ENCODE measurements at places on chromosomes 11 and 22.

GRCh38 chr11:32433914-32434355 is 1.4 kb downstream of the WT1 start:
- DNase-seq = no peak

GRCh38 chr11:62411524-62411923 is 7.3 kb upstream of the SCGB1A1 start:
- DNase-seq = no peak

GRCh38 chr11:122045181-122045586 is 70.8 kb downstream of the BLID start:
- no peak for DNase-seq

DNA sequence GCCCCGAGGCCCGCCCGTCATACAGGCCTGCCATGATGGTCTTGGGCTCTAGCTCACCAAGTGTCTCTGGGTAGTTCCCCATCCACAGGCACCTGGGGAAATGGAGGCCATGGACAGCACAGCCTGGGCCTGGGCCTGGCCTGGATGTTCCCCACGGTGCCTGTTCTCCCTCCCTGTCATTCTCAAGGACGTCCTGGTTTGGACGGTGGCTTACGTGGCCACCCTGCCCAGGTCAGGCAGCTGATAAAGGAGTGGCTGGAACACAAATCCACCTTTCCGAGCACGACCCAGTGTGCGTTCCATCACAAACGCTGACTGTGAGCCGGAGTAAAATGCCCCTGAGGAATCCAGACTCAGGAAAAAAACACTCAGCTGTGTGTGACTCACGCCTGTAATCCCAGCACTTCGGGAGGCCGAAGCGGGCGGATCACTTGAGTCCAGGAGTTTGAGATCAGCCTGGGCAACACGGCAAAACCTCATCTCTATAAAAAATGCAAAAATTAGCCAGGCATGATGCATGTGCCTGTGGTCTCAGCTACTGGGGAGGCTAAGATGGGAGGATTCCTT is 41.2 kb upstream of the TESMIN start:
- no peak for DNase-seq

DNA sequence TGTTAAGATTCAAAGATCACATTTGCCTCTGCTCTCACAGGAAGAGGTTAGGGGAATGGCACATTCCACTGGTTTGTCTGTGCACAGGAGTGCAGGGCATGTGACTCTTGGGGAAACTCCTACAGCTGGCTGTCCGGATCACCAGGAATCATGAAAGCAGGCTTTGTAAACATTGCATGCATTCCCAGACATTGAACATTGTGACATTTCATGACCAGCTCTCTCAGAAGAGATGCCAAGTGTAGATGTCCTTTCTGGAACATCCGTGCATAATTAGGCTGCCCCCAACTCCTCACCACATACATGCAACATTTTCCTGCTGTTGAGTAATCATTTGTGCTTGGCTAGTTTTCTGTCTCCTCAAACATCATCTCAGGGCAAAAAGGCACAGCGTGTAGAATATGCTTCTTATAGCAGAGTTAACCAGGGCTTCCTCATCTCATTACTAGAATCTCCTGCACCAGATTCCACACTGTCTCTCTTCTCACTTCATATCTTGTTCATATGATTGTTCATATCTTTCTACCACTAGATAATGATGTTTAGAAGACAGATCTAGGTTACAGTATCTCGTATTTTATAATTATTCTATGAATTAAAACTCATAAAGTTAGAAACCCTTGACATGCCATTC is 694.7 kb downstream of the NTM start:
- no peak for DNase-seq

DNA sequence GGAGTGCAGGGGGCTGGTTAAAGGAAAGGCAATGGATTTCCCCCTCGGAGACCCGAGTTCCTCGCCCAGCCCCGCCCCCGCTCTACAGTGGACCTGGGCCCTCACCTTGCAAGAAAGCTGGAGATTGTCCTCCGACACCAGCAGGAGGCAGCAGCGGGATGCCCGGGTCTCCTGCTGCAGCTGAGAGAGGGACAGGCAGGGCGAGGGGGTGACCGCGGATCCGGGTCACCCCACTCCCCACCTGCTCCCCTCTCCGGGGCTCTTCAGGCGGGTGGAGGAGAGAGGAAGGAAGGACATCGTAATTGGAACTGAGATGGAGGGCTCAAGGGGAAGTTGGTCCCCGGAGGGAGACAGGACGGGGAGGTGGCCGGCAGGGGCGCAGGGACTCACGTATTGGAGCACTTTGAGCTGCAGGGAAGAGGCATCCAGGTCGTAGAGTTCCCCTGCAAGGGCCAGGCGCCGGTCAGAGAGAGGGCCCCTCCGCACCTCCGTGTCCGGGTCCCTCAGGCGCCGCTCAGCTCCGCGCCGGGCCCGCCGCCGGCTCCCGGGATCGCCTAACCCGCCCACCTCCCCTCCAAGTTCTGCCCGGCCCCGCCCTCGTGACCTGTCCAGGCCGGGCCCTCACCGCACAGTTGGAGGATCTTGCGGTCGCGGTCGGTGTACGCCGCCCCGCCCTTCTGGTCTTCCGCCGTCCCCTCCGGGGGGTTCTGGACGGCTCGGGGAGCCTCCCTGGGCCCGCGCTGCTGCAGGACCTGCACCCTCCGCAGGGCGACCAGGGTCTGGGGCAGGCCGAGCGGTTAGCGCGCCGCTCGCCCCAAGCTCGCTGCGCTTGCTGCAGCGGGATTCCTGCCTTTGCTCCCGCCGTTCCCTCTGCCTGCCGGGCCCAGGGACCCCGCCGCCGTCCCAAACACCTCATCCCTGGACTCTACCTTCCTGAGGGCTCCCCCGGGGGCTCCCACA is 84.1 kb downstream of the PDE2A start:
- DNase-seq = peak; percentile 53

DNA sequence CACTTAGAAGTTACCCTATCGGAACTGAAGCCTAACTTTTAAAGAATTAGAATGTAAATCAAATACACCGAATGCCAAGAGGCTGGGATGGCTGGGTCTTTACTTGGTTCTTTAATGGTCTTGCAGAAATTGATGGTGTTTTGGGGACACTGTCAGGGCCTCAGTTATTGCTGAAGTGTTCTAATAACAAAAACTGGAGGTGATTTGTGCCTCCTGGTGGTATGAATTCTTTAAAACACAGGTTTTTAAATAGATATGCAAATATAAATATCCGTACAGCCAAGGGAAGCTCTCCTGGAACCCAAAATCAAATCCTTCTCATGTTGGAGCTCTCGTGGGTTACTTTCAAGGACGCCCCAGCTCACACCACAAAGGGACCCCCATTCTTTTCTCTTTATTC is 19.3 kb upstream of the TMPRSS5 start:
- no peak for DNase-seq

- no peak for DNase-seq
These were observed 36.0 kb upstream of the OR4B1 start for GRCh38 chr11:48180627-48181026.

- DNase-seq = no peak
These were observed 2.0 kb downstream of the LRRC4C start for GRCh38 chr11:41457216-41458014.

- DNase-seq = no peak
These were observed 28.7 kb upstream of the MYEOV start for GRCh38 chr11:69265210-69265609.
